ENCODE measurements at places on chromosomes 7 and 10. TPM values are rescaled to one million over a fixed set of nuclear protein-coding genes. Genes with fewer than 3 reads are reported as not detected.

SMO gene
- 5.4 TPM for total RNA-seq

EMX2 gene
- total RNA-seq: 0.56 TPM

BMPER gene
- 6.2 TPM for total RNA-seq

STEAP4 gene
- total RNA-seq: 53.3 TPM

UPP1 gene
- total RNA-seq: 19.9 TPM

CPN1 gene
- total RNA-seq: not detected

WIPF3 gene
- total RNA-seq: 1.8 TPM

GIMAP6 gene
- 36.8 TPM for total RNA-seq

AKR1C2 gene
- total RNA-seq: 138 TPM

PHKG1 gene
- 21.9 TPM for total RNA-seq

NME8 gene
- total RNA-seq: not detected

SDK1 gene
- total RNA-seq: 2.8 TPM

RASSF4 gene
- 48.9 TPM for total RNA-seq

DYNC1I1 gene
- 18.5 TPM for total RNA-seq

EPC1 gene
- total RNA-seq: 23.0 TPM

MGAM2 gene
- total RNA-seq: 0.12 TPM

DMBT1 gene
- not detected for total RNA-seq

SLC16A9 gene
- total RNA-seq: 1.2 TPM

ST7 gene
- total RNA-seq: 27.5 TPM

BMPR1A gene
- 46.2 TPM for total RNA-seq

VPS37D gene
- 2.5 TPM for total RNA-seq

SYT15B gene
- 3.8 TPM for total RNA-seq

ACSM6 gene
- not detected for total RNA-seq

SEC31B gene
- total RNA-seq: 11.7 TPM

EGFR gene
- total RNA-seq: 23.3 TPM

PNLIP gene
- not detected for total RNA-seq

ANKRD1 gene
- total RNA-seq: 3,373 TPM
